Stimulated activated CD4-positive, alpha-beta T cell treated with anti-CD3 and anti-CD28 coated beads, Interleukin-2, amount 100 ng/mL, for 24 hours (primary cell): ENCODE measurements at places on chromosomes 7 and 10.

- no peak for DNase-seq
These were observed 86.8 kb upstream of the KMT2C start for GRCh38 chr7:152522571-152523067.

- no peak for DNase-seq
These were observed 763.3 kb downstream of the MAGI2 start for GRCh38 chr7:78690174-78690573.

DNA sequence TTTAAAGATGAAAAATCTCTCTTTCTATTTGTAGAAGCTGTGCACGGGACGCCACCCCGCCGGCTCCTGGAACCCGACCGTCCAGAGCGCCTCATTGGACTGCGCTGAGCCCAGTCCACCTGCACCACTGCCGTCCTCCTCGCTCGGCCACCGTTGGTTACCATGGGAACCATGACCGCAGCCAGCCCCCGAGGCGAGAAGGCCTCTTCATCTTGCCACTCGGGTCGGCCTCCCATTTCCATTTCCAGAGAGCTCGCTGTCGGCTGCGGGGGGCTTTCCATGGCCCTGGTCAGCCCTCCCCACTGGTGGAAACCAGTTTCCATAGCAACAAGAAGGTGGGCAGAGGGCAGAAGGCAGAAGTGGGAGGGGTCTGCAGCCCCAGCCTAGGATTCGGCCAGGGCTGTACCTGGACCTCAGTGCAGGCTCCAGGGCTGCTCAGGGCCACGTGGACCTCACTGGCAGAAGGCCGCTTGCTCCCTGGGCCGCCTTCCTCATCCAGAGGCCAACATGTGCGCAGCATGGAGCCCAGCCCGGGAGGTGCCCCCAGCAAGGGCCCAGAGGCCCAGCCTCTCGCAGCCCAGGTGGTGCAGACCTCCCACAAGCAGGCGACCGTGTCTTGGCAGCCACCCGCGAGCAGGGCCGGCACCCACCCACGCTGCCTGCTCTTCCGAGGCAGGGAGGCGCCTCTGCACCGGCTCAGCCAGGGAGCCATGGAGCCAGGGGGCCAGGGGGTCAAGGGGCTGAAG, 283.5 kb upstream of the PPP2R2D start:
- DNase-seq = no peak

GRCh38 chr7:33155811-33156210, 26.4 kb downstream of the BBS9 start:
- DNase-seq = no peak

- DNase-seq = peak; percentile 28
These were observed 24.8 kb upstream of the EIF5AL1 start for GRCh38 chr10:79487296-79488194.

DNA sequence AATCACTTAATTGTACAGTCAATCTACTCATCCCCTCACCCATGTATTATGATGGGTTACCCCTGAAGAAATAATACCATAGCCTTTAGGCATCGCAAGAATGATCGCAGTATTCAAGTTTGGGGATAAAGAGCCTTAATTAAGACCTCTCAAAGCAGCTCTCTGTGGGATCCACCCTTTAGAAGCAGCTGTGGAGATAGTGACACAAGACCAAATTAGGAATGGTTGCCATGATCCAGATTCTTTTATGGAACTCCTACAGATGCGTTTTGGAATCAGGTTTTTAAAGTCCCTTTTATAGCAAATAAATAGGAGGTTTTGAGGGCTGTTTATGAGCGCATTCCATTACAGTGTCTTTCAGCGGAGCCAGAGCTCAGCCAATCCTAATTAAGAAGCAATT, 12.2 kb downstream of the TES start:
- DNase-seq = no peak

GRCh38 chr7:129169171-129169671, 19.2 kb upstream of the SMO start:
- peak; percentile 66 for DNase-seq

GRCh38 chr7:131753620-131754222, 197.3 kb upstream of the PODXL start:
- DNase-seq = no peak

- no peak for DNase-seq
These were observed 97.9 kb downstream of the DNAJB6 start for GRCh38 chr7:157434701-157435100.

DNA sequence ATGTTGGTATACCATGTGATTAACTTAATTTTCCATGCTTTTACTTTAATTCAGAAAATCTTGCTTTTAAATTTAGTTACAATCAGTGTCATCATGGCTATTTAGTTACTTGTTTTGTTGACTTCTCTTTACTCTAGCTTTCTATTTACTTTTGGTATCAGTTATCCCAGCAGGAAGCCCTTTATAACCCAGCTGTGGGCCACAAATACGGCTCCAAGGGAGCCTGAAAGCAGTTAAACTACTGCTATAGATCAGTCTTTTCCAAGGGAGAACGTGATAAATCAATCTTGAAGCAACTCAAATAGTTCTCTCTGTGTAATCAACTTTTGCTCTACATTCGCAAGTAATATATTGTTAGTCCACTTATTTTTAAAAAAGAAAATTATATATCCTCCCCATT, 287.4 kb downstream of the CACNA2D1 start:
- DNase-seq = no peak

- no peak for DNase-seq
These were observed 204.9 kb upstream of the FRMD4A start for GRCh38 chr10:14535457-14536130.

- no peak for DNase-seq
These were observed 215.5 kb downstream of the AUTS2 start for GRCh38 chr7:69813637-69814240.

DNA sequence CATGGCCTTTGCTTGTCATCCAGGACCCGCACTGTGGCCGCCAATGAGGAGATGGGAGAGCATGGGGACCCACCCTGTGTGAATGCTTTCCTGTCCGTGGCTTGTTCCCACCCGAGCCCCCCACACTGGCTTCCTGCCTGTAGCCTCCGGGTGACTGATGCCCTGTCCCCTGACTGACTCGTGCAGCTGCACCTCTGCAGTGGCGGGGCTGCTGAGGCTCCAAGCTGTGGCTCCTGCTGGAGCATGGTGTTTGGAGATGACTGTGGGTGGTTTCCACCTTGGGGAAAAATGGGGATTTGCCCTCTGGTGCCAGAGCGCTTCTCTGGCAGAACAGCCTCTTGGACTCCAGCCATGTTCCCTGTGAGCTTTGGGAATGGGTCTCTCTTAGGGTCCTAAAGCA, 2.1 kb downstream of the CAMK1D start:
- peak; percentile 22 for DNase-seq

- no peak for DNase-seq
These were observed 144.2 kb downstream of the CTTNBP2 start for GRCh38 chr7:117728890-117729624.

DNA sequence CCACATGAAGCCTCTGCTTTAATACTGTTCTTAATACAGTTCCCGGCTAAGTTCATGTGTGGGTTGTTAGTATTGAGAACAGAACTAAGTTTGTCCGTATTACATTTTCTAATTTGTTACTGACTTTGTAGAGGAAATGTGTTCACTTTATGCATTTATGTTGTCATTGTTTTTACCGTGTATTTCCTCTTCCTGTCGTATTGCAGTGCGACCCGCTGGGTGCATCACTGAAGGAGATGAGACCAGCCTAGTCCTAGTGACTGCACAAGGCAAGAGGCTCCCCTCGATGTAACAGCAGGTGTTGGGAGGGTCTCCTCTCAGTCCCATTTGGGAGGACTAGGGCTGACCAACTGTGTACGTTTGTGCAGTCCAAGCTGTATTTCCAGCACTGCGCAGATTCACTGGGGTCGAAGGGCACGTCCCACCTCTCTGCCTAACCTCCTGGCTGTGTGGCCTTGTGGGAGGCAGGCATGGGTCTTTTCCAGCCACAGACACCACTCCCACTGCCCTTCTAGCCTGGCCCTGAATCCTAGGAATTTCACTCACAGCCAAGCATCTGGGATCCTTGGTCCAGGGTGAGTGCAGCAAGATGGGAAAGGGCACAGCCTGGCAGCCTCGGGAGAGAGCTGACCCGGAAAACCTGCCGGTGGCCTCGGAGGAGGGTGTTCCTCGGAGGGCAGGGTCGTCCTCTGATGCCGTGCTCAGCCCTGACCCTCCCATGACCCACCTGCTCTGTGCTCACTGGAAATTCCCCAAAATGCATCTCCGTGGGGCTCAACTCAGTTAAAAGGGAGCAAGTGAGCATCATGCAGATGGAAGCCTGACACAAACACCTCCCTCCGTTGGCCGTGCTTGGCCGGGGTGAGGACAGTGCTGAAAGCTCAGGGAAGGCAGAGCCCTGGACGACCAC, 63.9 kb upstream of the FAM20C start:
- no peak for DNase-seq

DNA sequence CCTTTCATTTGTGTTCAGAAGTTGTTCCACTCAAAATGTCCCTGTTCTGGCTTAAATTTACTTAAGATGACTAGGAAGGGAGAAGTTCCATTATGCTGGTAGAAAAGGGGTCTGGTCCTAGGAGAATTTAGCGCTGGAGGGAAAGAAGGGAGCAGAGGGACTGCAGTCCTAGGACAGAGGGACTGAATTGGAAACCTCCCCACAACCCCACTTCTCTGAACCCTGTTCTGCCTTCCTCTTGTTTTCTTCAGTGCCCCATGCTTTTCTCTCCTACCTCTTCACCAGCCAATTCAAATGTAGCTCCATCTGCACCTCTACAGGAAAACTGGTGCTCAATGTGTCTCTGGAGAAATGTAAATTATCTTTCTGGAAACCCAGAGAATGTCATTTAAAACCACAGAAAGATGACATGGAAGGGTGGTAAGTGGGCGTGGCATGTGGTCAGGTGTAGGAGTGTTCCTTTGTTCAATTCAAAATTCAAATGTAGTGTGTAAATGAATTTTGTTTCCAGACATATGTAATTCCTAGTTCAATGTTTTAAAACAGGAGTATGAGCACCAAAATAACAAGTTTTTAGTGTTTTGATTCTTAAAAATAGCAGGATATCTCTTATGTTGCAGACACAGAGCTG, 24.0 kb upstream of the RHOBTB1 start:
- DNase-seq = peak; percentile 33

DNA sequence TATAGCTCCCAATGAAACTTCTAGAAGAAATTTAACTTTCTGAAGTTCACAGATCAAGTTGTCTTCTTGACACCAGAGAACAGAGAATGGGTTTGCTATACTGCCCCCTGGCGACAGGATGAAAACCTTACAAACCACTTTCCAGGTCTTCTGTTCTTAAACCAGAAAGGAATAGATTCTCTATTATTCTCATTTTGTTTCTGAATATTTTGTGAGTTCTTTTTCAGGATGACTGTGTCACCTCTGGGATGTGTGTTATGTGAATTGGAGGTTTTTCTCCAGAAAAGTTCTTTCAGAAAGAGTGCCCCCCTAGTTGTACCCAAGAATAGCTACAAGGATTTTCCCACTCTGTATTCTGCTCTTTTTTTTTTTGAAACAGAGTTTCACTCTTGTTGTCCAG, 6.3 kb downstream of the IFT22 start:
- DNase-seq = peak; percentile 65

DNA sequence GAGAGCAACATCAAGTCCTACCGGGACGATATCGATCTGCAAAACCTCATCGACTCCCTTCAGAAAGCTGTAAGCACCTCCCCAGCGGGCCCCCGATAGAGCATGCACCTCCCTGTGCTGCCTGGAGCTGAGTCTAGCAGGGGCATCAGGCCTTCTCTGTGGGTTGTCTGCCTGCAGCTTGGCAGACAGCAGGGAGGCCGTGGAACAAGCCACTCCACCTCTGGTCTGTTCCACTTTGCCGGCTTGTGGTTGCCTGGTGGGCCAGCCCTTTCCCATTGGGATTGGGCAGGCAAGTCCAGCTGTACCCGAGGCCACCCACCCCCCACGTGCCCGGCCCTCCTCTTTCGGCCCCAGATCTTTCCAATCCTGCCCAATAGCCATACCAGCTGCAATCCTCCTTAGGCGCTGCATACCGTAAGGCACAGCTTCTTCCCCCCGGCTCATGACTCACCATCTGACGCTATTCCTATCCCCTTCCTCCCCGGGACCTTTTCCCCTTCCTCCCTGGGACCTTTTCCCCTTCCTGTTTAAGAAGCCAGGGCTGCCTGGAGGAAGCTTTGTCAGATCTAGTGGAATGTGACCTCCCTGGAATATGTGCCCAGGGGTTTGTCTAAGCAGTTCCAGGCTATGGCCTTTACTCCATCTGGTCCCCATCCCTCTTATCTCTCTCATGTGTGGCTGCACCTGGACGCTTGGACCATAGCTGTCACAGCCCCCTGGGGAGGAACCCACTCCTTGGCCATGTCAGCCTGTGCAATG, 28.1 kb upstream of the SH2D4B start:
- no peak for DNase-seq

DNA sequence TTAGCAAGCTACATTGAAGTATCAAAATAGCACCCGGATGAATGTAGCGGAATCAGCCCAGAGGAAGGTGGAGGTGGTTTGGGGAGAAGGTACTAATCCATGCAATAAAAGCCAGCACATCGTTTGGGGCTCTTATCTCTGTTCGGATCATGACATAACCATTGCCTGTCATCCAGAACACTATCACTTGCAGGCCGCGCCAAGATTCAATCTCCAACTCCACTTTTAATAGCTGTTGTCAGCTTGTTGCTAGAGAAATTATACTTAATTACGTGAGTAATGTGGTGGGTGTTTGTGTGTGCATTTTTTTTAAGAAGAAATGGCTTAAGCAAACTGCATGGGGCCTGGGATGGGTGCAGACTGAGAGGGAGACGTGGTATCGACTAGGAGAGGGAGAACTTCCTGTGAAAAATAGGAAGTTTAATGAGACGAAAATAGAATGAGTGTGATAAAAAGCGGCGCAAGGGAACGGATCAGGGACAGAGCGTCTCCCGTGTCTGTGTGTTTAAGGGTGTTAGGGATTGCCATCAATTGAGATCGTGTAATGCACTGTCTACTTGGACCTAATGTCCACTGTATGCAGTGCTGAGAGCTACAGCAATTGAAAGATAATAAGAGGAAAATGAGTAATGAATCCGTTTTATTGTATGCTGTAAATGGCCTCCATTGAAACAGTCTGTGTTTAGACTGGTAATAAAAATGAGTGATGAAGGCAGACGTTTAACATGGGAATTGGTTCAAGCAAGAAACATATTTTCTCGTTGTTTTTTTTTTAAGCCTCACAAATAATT, 27.6 kb upstream of the SFMBT2 start:
- no peak for DNase-seq

DNA sequence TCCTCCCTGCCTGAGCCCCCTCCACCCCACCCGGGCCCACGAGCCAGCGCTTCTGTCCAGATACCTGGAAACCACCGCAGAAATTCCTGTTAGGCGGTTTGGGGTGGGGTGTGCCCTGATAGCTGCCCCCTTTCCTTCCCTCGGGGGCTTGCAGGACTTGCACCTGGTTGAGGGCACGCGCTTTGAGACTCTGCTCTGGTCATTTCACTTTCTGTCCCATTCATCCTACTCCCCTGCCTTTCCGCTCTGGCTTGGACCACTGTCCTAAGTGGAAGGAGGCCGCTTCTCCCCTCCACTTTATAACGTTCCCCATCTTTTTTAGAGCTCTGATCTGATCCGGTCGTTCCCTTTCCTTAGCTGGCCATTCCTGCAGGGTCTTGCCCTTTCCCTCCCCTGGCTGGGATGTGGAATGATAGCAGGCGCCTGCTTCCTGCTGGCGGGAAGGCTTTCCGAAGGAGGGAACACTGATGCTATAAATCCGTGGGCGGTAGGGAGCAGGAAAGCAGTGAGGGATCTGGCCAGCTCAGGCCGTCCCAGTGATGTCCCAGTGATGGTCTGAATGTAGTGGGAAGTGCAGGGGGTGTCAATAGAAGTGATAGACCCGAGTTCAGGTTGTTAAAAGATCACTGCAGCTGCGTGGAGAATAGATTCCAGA, 852 bp upstream of the PRKAR1B start:
- no peak for DNase-seq
